NCI-H524 (cell line): ENCODE measurements at places on chromosomes 12 and 14.

- peak; percentile 59 for DNase-seq
Measured at GRCh38 chr14:102525219-102525928, 15.8 kb upstream of the ANKRD9 start.

GRCh38 chr12:131589966-131590365 lies 120.9 kb upstream of the SFSWAP start:
- peak; percentile 15 for DNase-seq

- DNase-seq = peak; percentile 29
Measured at GRCh38 chr12:55744340-55745030, 1.6 kb downstream of the GDF11 start.

DNA sequence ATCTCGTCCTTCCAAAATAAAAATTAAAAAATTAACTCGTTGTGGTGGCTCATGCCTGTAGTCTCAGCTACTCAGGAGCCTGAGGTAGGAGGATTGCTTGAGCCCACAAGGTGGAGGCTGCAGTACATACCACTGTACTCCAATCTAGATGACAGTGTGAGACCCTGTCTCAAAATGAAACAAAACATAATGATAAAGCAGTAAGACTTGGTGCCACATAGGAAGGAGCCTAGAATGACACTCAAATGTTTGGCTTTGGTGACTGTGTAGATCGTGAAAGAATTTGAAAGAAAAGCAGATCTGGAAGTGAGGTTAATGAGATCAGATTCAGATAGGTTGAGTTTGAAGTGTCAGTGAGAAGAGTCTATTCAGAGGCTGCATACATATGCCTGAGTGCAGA lies 150.1 kb upstream of the ATP2B1 start:
- no peak for DNase-seq

DNA sequence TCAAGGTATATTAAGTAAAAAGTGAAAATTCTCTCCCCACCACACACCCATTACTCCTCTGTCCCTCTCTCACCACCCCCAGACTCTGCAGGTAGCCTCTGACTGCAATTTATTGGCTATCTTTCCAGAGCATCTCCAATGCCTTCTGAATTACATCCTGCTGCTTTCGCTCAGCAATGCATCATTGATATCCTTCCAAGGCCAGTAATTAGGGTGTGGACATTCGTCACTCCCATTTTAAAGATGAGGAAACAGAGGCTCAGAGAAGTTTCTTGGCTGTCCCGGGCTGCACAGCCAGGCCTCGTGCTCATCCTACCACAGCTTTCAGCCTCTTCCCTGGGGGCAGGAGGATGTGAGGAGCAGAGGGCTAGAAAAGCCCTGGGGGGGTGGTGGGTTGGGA lies 23.6 kb upstream of the PGF start:
- DNase-seq = no peak

DNA sequence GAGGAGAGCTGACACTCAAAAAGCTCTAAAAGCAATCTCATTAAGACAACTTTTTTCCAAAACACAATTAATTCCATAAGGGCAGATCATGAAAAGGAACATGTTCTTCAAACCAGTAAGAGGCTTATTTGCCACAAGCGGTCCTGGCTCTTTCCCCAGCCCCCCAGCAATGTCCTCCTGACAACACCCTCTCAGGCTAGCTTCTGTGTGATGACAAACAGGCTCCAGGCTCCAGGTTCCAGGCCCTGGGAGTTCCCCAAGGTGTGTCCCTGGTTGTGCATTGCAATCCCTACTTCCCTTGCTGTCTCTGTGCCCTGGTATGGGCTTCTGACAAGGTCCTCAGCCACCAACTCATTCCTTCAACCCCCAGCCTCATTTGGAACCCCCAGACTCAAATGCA lies 8.9 kb downstream of the HVCN1 start:
- no peak for DNase-seq

DNA sequence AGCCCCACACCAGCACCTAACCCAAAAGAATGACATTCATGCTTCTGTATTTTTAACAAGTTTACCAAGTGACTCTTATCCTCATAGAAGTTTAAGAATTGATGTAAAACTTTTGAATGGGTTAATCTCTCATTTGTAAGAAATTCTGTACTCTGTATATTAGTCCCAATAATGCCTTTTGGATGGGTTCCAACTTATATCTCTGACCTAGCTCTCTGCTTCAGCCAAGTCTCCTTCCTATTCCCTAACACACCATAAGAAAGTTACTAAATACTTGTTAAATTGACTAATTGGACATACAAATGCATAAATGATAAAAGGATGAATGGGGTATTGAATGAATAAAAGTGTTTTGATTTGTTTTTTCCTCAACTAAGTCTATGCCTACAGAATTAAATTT lies 557.3 kb downstream of the TMTC2 start:
- DNase-seq = no peak

GRCh38 chr14:78863143-78863542 lies 693.0 kb downstream of the NRXN3 start:
- no peak for DNase-seq
